ENCODE measurements at places on chromosomes 12 and 14.
A peak's percentile ranks its signal among the peaks of the same experiment; 100 is the strongest.

DNA sequence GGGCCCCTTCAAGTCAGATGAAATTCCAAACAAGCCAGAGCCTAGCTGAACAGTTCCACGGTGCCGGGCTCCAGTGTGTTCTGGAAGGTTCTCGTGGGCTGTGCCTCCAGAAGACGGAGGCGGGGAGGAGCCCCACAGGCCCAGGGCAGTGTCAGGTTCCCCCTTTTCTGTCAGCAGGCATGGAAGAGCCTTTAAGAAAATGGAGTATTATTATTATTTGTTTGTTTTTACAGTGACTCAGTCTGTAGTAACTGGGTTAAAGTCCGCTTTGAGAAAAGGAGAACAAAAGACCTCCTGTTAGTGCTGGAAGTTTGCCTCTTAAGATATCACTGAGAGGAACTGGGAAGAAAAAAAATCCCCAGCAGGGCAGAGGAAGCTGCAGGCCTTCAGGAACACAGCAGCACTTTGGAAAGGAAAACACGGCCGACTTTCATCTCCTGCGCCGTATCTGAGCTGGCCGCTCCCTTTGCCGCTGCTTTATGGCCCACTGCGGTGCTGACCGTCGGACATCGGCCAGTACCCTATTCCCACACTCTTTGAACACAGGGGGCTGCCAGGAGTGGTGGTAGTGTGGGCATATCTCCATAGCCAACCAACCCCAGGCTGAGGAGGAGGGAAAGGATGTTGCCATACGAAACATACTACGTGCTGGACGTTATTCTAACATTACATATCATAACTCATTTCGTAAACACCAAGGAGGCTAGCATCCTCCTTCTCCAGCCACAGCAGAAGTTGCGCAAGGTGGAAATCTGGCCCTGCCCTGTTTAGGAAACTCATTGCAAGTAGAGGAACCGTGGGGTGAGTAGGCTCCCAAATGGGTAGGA is 194.0 kb downstream of the ZFP36L1 start:
- DNase-seq = peak; percentile 88

DNA sequence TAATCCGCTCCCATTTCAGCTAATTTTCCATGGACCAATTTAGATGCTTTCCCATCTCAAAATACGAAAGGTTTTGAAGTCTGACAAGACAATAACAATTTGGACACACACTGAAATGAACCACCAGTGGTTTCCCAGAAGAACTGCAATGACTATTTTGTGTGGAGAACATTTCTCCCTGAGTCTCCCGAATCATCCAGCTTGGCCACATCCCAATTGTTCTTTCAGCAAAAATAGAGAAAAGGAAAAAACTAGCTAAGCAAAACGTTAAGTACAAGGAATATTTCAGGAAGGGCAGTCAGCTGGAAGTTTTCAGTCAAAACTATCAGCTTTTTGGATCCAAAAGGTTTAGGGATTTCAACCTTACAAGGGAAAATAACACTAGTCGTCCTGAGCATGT is 390.6 kb downstream of the KCNH5 start:
- DNase-seq = no peak

- no peak for DNase-seq
Observed at GRCh38 chr12:32183650-32184049, 77.0 kb downstream of the BICD1 start.

DNA sequence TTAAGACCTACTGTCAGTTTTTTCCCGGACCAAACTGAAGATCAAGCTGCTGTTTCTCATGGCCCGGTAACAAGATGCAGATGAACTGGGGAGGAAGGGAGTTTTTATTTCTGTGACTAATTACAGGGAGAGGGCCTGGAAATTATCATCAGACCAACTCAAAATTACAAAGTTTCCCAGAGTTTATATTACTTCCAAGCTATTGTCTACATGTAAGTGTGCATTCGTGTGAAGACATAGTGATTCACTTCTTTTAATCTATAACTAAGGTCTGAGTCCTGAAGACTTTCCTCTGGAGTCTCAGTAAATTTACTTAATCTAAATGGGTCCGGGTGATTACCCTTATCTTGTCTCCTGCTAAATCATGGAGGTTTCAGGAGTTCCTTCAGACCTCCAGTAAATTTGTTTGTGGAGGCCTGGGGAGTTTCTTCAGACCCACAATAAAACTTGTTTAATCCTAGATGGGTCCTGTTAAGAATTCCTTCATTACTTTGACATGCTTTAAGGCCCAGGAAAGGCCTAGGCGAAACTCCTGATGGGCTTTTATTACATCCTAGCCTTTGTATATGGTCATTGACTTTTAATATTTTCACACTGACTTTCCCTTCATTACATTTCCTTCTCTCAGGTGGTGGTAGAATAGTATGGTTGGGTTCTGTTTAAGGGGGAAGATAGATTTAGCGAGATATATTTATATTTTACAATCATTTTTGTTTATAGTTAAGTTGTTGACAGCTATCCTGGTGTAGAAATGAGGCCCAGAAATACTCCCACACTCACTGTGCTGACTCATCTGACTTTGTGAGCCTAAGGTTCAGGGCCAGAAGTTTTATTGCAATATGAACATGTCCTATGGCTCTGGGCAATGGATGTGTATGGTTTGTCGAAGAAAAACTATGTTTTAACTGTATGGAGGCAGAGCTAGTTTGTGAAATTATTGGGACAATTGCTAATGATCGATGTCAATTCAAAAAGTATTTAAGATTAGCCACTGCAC is 627.0 kb upstream of the FBXO33 start:
- DNase-seq = no peak

- peak; percentile 24 for DNase-seq
Observed at GRCh38 chr12:28770322-28770721, 378.8 kb upstream of the FAR2 start.

All from epithelial cell of esophagus (primary cell).